ENCODE measurements at places on chromosomes 5 and 9.

DNA sequence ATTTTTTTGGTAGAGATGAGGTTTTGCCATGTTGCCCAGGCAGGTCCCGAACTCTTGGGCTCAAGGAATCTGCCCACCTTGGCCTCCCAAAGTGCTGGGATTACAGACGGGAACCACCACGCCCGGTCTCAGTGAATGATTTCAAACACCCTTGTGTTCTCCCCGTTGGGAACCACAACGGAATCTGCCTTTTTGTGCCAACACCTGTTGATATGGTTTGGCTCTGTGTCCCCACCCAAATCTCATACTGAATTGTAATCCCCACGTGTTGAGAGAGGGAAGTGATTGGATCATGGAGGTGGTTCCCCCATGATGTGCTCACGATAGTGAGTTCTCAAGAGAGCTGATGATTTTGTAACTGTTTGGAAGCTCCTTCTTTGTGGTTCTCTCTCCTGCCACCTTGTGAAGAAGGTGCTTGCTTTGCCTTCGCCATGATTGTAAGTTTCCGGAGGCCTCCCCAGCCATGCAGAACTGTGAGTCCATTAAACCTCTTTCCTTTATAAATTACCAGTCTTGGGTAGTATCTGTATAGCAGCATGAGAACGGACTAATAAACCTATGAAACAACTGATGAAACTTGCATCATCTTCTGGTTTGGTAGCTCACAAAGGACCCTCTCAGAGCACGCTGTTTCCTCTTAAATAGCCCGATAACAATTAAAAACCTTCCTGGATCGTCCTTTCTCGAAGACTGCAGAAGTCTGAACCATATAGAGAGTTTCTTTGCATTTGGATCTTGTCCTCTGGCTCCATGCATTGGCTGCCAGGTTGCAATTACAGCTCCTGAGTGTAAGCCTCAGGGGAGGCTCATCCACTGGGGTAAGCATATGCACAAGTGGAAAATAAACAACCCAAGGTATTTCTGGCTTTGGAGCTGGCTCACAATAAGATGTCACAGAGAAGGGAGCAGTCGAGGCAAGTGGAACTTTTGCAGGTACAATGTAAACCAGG is 91.5 kb downstream of the SPRY4 start:
- DNase-seq = no peak

- DNase-seq = peak; percentile 60
Measured at GRCh38 chr5:143002459-143003327, 232.5 kb downstream of the ARHGAP26 start.

DNA sequence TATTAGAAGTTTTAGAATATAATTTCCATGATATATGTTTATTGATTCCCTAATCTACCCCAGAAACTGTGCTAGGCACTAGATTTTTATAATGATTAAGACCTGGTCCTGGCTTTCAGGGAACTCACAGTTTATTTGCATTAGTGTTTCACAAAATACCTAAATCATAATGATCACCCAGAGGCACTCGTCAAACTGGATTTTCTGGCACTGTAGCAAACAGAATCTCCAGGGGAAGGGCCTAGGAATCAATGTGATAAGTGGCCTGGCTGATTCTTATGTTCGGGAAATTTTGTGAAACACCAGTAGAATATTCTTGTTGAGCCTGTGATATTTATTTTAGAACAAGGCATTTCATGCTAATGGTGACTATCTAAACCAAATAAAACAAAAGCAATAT is 37.4 kb upstream of the SRP19 start:
- no peak for DNase-seq

- no peak for DNase-seq
Measured at GRCh38 chr5:81315830-81316229, 14.4 kb downstream of the ZCCHC9 start.

DNA sequence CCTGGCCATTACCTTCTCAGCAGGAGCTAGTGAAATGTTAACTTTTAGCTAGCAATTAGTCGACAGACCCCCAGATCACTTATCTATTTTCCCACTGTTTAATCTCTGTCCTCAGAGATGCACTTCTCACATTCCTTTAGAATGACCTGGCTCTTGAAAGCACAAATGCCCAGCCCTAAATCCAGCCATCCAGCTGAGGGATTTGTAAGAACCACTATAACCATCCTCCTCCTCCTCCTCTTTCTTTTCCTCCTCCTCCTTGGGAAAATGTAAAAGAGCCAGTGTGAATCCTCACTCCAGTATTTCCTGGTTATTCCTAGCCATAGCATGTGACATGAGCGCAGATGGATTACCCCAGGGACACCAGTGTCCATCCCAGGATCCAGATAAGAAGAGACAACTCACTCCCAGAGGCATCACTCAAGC is 124.3 kb downstream of the ENC1 start:
- no peak for DNase-seq

DNA sequence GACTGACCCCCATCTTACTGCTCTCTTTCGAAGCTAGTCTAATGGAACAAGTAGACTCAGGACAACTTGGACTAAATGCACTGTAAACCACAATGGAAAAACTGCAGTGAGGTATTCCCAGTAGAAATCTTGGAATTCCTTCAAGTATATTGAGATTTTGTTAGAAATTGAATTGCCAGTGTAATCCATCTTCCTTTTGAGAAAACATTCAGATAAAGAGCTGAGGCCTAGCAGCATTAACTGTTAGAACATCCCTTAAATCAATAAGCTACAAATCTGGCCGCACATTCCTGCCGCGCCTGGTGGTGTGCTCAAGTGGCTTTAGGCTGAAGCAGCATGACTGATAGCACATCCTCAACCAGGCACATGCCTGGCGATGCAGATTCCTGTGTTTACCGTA is 29.3 kb downstream of the PPIC start:
- no peak for DNase-seq

GRCh38 chr5:10853154-10853553 is 92.1 kb upstream of the DAP start:
- no peak for DNase-seq

All from T-helper 22 cell (primary cell).